ENCODE measurements at places on chromosomes 13 and 19.

DNA sequence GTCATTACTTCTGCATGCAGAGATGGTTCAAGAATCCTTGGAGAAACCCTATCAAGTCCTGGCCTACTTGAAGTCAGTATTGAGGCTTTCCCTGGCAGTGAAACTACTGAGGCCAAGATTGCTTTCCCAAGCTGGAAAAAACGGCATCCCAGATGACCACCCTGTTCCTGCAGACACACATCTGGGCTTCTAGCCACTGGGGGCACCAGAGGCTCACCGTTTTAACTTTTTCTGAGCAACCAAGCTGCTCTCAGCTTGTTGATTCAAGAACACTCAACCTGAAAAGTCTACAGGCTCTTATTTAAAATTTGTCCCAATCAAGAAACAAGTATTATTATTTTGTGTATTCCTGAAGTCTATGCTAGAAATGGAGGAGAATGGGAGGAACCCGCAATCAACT, 66.6 kb downstream of the SPRYD7 start:
- no peak for DNase-seq

- DNase-seq: no peak
These were observed 66.9 kb upstream of the DIAPH3 start for GRCh38 chr13:60230593-60230992.

- DNase-seq: no peak
These were observed 716.2 kb upstream of the ARGLU1 start for GRCh38 chr13:107284173-107284572.

DNA sequence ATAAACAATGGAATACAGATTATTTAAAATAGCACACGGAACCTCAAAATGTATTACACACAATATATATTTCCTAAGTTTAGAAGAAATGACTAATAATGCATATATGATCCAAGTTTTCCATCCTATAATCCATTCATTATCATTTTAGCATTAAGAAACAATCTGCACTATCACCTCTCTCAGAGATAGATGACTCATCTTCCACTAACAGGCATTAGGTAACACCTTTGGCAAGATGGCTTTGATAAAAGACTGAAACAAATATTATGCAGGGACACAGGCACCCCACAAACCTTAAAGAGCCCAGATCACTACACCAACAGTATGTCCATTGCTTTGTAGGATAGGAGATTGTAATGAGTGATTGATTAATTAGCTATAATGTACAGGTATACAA, 4.1 kb downstream of the ENOX1 start:
- no peak for DNase-seq

- no peak for DNase-seq
These were observed 25.1 kb upstream of the CACTIN start for GRCh38 chr19:3651684-3652083.

DNA sequence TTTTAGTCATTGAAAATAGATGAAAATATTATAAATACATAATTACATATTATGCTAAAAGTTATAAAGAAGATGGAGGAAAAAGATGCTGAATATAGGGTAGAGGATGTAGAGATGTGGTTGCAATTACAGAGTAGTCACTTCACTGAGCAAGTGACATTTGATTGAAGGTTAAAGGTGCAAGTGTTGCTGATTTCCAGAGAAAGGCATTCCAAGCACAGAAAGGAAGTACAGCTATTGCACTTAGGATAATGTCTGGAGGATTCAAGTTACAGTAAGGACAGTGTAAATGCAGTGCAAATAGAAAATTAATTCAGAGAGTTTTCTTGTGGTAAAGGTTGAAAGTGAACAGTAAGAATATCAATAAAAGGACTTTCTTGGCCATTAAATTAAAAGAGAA, 1721.8 kb downstream of the PCDH9 start:
- no peak for DNase-seq

GRCh38 chr13:66089711-66090110, 1140.4 kb downstream of the PCDH9 start:
- no peak for DNase-seq

- no peak for DNase-seq
These were observed at the start of gene CSNK1G2 for GRCh38 chr19:1941146-1942077. CSNK1G2 (plus strand) TSS chr19:1941172; CDS start chr19:1969773, 28,601 bp downstream.

DNA sequence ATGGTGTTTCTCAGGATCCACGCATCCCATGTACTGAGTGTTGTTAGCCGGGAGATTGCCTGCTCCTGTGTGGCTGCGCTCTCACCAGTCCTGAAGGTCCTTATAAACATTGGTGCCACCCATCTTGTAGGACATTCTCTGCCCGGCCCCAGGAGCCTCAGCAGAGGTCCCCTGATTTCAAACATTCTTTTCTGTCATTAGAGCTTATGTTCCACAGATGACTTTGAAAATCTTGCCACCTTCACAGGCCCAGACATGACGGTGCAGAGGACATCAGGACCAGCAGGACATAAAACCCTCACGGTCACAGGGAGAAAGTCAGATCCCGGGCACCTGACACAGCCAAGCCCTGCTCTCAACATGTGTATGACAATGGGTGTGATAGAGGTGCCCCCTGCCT, 33.2 kb upstream of the PEPD start:
- no peak for DNase-seq

DNA sequence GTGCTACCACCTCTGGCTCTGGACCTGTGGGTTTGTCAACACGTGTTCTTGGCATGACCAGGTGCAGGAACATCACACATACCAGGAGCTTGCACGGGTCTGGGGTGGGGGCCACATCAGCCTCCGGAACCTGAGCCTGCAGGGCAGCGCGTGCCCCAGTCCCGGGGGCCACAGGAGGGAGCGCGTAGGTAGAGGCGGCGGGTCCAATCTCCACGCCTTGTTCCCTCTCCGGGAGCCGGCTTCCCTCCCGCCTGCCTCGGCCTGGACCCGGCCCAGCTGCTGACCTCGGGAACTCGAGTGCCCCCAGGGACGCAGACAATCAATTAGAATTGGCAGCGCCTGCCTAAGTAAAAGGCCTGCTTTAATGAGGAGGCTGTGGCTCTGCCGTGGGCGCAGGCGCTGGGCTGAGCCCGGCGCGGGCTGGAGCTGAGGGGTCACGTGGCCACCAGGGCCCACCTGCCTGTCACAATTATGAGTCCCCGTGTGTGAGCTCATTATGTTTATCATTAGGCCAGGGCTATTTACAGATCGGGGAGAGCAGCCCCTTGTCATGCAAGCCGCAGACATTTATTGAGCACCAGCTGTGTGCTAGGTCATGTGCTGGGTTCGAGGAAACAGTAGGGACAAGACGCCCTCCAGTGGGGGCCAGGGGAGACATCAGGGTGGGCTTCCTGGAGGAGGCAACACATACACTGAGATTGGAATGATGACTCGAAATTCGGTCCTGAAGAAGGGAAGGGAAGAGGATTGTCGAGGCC, 32.2 kb upstream of the TNFAIP8L1 start:
- no peak for DNase-seq

DNA sequence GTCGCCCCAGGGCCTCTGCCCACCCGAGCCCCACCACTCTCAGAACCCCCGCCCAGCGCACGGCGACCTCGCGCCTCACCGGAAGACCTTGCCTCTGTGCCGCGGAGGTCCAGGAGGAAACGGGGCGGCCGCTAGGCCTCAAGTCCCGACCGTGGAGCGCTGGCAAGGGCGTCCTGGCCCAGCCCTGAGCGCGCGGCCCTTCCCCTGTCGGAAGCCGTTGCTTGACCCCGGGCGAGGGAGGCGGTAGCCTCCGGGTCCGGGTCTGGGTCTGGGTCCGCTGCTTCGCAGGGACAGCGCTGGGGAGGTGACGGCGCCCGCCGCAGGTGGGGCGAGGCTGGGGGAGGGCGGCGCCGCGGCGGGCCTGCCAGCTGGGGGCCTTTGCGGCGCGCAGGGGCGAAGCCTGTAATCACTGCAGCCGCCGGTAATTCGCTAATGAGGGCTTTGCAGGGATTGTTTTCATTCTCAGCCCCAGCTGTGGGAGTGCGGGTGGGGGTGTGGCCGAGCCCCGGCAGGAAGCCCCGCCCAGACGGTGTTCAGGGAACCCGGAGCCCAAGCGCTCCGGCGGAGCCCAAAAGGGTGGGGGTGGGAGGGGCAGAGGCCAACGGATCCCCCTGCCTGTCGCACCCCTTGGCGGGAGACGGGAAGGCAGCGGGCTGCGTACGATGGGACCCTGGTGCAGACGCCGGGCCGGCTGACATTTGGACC, 8.6 kb downstream of the C19orf25 start:
- peak; percentile 75 for DNase-seq

- no peak for DNase-seq
These were observed 31.3 kb upstream of the GTF3A start for GRCh38 chr13:27393101-27393500.

- DNase-seq: no peak
These were observed 36.4 kb downstream of the SLC10A2 start for GRCh38 chr13:103029798-103030197.

DNA sequence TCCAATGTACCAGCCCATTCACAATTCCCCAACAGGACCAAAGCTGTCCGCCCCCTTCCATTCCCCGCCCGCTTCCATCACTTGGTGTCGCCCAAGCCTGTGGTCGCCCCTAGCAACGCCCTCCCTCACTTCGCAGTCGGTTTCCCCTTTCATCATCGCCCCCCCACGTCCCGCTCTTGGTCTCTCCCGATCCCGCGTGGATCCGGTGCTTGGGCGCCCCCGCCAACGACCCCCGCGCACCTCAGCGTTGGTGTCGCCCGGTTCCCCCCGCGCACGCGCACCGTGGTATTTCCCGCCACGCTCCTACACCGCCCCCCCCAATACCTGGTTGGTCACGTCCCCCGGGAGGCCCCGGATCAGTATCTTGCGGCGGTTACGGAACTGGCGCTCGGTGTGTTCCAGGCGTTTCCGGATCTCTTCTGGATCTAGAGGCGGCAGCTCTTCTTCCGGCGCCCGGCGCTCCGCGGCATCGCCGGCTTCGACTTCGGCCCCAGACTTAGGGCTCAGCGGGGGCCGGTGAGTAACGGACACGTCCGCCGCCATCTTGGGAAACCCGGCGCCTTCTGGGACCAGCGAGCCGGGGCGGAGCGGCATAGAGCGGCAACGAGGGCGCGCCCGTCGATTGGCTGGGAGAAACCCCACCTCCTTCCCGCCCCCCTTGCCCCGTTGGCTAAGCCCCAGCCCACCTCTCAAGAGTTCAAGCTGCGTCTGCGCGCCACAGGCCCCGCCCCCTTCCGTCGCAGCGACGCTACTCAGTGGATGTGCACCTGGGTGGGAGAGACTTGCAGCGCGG, at the start of gene RAVER1:
RAVER1 (minus strand) TSS at position 565 of the 793 bp plus-strand sequence; CDS start at position 543, 22 bp downstream.
- DNase-seq: peak; percentile 98

- DNase-seq: no peak
These were observed 42.1 kb downstream of the TUBGCP3 start for GRCh38 chr13:112545856-112546255.

DNA sequence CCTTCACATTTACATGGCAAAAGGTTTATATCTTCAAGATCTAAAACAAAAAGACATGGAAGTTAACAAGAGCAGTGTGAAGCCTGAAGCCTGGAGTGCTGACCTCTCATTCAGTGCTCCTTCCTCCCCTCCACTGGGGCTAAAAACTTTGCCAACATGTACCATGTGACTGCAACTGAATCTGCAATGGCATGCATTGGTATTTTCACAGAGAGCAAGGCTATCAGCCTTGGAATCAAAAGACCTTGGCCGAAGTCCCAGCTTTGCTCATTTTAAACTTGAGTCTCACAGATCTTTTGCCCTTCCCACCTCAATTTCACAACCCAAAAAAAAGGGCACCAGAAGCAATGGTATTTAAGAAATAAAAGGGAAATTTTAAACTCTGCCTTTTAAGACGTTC, 325.1 kb downstream of the DCT start:
- DNase-seq: no peak

All from CD4-positive, alpha-beta T cell treated with Interleukin-6 at 100 ng/mL for 8 hours (primary cell).